ENCODE measurements at places on chromosomes 16 and 17.

- no peak for DNase-seq
Measured at GRCh38 chr16:23896832-23897821, 61.3 kb downstream of the PRKCB start.

DNA sequence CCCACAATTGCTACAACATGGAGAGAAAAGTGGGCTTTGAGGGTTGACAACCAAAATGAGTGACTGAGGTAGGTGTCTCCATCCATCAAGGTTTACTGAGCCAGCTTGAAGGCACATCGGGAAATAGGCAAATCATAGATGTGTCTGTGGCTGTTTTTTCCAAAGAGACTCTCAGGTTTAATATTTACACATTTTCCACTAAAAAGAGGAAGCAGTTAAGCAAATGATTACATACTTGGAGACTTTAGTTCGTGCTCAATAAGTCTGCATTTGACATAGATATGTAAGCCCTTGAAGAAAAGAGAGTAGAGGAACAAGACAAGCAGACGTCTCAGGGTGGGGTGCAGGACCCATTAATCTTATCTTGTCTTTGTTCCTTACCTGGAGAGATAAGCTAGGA, 148.9 kb upstream of the COX10 start:
- DNase-seq = no peak

GRCh38 chr17:6485646-6486412, 41.6 kb downstream of the PIMREG start:
- no peak for DNase-seq

DNA sequence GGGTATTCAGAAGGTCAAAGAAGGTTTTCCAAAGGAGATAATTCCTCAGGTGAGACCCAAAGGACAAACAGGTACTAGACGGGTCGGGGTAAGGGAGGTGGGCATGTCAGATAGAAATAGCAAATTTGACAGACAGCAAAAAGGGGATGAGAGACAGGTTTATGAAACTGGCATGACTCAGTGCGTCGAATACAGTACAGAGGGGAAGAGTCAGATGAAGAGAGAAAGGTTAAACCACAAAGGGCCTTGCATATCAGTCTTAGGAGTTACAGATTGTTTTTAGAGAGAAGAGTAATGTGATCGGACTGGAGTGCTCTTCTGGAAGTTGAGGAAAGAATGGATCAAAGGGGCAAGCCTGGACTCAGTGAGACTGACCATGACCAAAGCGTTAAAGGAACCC, 88.4 kb downstream of the ZZEF1 start:
- no peak for DNase-seq

DNA sequence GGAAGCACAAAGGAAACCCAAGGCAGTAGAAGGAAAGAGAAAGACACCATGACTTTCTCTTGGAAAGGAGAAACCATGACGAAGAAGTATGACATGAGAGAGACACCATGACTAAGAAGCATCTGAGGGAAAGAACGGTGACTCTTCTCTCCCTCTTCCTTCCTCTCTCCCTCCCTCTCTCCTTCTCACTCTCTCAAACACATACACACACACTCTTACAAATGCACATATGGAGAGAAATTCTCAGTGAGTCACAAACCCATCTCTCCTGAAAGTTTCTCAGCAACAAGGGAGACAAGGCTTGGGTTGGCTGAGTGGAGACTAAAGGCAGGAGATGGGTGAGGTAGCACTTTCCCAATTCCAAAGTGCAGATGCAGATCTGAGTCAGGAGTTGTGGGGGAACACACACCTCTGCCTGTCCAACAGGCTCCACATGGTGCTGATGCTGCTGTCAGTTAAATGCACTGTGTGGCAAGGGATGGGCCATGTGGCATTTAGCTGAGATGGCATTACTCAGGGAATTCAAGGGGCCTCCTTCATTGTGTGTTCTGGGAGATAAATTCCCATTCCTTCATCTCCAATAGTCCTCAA, 336.7 kb upstream of the C16orf82 start:
- DNase-seq = no peak

DNA sequence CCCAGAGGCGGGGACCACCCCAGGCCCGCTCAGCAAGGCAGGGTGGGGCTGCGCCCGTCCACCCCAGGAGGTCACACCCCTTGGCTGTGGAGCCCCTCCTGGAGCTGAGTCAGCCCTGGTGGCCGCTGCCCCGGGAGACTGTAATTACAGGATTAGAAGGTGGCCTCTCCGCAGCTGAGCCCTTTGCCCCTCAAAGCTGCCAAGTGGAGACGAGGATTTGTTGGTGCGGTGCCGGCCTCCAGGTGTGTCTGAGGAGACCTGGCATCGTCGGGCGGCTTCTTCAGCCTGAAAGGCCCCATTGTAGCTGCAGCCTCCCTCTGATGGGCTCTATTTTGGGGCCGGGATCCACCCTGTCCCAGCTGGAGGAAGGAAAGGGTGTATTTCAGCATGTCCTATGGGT, 22.7 kb upstream of the SPNS2 start:
- DNase-seq = no peak

- no peak for DNase-seq
Measured at GRCh38 chr17:19733953-19734526, 14.1 kb downstream of the ALDH3A1 start.

All from stimulated activated CD8-positive, alpha-beta memory T cell treated with anti-CD3 and anti-CD28 coated beads, Interleukin-2, amount 100 ng/mL, for 48 hours (primary cell).